ENCODE measurements at places on chromosomes 11 and 22.

GRCh38 chr11:113876074-113876797 lies 864 bp upstream of the USP28 start:
- peak; percentile 19 for DNase-seq

GRCh38 chr22:46336119-46337078 lies 885 bp downstream of the TRMU start:
- no peak for DNase-seq

GRCh38 chr11:34827228-34827627 lies 89.0 kb downstream of the APIP start:
- DNase-seq: no peak

DNA sequence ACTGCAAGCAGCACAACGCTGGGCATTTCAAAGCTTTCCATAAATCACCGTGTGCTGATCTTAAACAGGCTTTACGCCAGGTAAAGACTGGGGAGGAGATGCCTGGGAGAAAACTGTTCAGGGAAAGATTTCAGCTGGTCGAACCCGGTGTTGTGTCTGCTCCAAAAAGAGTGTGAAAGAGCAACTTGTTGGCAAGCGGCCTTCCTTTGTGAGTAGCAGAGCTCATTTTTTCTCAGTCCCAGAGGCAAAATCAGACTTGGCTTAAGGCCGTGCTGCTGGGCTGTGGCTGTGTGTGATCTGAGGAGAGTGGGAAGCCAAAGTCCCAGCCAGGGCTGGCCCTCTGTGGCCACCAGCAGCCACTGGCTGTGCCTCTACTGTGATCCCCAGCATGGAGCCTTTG lies 75.7 kb upstream of the E2F8 start:
- DNase-seq: peak; percentile 60

GRCh38 chr22:31737932-31738331 lies 12.0 kb downstream of the PRR14L start:
- no peak for DNase-seq

DNA sequence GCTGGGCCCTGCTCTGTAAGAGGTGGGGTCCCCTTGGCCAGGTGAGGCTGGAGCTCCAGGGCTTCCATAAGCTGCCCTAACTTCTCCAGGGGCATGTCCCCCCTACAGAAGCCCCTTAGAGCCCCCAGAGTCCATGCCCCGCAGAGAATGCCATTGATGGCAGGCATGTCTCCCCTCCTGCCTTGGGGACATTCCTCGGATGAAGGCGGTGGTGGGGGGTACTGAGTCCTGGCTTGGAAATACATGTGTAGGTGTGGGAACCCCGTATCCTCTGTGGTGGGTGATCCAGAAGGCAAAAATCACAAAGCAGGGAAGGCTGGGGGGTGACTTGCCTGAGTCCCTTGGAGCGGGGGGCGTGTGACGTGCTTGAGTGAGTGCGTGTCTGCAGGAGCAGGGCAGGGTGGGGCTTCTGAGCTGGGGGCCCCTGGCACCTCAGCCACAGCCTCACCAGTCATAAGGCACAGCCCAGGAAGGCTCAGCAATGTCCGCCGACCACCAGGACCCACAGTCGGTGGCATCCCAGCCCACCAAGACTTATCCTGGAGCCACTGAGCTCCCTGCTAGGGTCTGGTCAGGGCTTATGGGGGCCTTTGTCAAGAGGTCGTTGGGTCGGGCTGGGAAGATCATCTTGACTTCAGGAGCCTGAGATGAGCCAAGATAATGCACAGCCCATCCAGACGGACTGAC lies 69.8 kb upstream of the KCNQ1OT1 start:
- DNase-seq: no peak

DNA sequence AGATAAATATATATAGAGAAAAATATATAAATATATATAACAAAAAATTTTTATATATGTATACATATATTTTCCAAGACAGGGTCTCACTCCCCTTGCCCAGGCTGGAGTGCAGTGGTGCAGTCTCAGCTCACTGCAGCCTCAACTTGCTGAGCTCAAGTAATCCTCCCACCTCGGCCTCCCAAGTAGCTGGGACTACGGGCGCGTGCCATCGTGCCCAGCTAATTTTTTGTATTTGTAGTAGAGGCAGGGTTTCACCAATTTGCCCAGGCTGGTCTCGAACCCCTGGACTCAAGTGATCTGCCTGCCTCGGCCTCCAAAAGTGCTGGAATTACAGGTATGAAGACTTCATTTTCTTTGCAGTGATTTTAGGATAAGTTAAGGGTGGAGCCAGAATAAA lies 38.9 kb upstream of the SEPTIN5 start:
- DNase-seq: no peak

GRCh38 chr22:39652990-39653786 lies 82.6 kb downstream of the CACNA1I start:
- no peak for DNase-seq

- DNase-seq: no peak
Measured at GRCh38 chr11:77558380-77558779, 31.4 kb upstream of the AQP11 start.

DNA sequence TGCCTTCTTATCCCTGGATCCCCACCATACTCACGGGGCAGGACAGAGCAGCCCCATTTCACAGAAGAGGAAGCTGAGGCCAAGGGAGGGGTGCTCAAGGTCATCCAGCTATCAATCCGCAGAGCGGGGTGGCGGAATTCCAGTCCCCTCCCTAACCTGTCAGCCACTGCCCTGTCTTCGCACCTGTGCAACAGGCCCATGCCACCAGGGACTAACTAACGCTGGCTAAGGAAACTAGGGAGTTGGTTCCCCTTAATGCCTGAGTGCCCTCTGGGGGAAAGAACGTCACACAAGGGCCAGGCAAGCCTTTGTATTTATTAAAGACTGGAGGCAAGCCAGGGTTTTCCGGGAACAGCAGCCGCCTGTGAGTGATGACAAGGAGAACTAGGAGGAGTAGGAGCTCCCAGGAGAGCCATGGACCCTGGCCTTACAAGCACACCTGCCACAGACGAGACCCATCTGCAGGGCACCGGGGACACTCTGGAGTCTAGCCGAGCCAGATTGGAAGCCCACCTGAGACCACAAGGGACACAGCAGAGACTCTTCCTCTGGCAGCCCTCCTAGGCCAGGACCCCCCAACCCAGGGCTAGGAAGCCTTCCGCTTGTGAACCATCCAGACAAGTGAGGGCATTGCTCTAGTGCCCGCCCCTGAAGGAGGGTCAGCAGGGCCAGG lies 64.4 kb downstream of the MYH9 start:
- DNase-seq: peak; percentile 63

GRCh38 chr11:70210530-70210929 lies 7.4 kb downstream of the FADD start:
- no peak for DNase-seq

DNA sequence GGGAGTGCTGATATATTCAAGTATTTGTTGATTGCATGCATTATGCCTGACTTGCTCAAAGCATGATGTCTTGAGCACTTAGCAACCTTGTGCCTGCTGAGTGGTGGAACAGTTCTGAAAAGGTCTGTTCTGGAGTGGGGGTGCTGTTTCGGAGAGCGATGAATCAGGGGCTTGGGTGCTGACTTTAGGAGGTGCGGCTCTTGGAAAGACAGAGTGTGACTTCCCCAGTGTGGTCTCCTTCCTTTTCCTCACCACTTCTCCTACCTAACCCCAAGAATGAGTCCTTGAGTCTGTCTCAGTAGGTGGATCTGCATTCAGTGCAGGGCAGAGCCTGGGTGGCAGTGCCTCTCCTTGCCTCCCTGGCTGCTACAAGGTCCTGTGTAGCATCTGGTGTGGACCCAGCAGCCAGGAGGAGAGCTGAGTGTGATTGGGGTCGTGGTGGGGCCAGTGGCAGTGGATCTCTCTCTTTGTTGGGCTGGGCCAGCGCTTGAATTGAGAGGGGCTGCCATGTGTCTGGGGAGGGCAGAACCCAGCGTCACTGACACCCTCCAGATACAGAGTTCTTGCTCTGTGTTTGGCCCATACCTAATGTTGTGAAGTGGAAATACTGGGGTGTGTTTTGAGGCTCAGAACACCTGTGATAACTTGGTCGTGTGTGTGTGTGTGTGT lies 35.9 kb downstream of the ST3GAL4 start:
- DNase-seq: no peak

- DNase-seq: no peak
Measured at GRCh38 chr11:110077831-110078325, 15.3 kb upstream of the ZC3H12C start.

DNA sequence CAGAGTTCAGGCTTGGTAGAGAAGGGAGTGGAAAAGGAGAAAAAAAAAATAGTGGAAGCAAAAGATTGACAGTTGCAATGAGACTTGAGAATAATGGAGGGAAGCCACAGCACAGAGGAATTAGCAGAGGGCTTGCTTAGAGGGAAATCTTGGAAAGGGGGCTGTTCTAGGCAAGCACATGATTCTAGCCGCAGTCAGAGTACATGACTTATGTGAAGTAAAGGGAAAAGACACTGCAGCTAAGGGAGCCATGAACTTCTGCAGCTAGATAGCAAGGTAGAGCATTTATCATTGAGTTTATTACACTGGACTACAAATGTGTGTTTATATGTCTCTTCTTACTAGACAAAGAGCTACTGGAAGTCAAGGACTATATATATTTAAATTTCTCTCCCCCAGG lies 144.0 kb upstream of the OPCML start:
- no peak for DNase-seq

DNA sequence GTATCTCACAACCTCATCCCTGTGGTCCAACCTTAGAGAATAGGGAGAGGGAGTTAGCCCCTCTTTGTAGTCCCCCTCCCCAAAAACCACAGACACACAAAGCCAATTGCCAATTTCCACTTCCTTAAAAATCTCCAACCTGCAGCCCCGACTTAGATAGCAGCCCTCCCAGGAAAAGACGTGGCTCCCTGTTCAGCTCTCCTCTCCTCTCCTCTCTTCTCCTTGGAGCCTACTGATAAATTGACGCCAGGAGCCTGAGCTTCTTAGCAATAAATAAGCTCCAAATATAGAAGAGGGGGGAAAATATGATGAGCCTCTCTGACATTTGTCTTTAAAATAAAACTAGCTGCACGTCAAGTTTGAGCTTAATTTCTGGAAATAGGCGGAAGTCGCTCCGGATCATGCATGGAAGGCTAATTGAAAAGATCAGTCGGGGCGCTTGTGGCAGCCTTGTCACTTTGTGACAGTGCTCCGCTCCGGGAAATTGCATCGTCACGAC lies 7.3 kb downstream of the PAX6 start:
- DNase-seq: peak; percentile 8

DNA sequence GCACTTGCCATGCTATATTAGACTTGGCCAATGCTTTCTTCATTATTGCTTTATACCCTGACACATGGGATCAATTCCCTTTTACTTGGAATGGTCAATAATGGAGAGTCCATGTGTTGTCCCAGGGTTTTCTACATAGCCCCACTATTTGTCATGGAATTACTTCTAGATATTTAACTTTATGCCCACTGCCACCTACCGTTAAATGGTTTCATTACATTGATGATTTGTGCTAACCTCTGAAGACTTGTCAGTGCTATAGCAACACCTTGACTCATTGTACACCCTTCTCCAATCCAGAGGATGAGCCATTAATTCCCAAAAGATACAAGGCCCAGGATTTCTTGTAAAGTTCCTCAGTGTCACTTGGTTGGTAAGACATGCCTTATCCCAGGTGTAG lies 31.4 kb upstream of the SLC22A25 start:
- DNase-seq: no peak

- DNase-seq: no peak
Measured at GRCh38 chr11:120655589-120655988, 144.0 kb downstream of the GRIK4 start.

GRCh38 chr11:87575088-87575487 lies 537.4 kb downstream of the TMEM135 start:
- no peak for DNase-seq

DNA sequence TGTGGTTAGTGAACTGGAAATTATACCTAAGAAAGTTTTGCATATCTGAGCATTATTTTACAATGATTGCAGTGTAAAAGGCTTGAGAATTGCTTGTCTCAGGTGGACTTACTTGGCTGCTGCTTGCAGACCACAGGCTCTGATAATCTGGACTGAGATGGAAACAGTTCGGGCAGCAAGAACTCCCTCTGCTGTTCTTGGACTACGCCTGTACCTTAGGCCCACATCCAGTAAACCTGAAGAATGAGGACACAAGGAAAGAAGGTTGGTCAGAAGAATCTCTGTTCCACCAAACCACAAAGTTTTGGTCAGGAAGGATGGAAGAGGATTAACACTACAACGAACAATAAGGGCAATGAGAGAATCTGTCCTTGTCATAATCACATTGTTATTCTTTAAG lies 80.1 kb downstream of the C2CD3 start:
- no peak for DNase-seq

- no peak for DNase-seq
Measured at GRCh38 chr11:126101930-126102283, 39.2 kb upstream of the CDON start.

DNA sequence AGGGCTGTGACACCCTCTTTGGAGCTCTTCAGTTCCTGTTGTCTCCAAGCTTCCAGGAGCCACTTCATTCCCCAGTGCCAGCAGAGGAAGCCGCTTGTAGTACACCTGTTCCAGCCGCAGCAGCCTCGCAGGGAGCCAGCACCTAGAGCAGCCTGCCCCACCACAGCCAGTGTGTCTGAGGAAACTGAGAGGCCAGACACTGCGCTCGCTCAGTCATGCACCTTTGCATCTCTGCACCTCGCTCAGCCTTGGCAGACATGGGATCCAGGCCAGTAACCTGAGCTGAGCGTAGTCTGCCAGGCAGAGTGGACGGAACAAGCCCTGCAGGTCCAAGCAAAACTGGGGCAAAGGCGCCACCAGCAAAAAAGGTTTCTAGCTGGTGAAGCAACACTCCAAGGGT lies 1072.1 kb downstream of the JRKL start:
- no peak for DNase-seq

DNA sequence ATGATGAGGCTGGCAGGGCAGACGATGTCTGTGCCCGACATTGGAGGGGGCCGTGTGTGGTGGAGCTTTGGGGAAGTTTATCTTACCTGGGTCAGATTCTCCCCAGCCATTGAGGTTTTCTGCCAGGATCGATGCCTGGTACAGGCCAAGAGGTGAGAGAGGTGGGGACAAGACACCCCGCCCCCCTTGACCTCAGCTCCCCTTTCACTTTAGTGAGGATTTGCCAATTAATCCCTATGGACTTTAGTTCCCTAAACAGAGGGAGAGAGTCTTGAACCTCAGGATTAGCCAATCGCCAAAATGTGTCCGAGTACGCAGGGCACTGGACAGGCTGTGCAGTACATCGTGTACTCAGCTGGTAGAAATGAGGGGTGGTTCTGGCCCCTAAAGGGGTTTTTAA lies 541 bp downstream of the HORMAD2 start:
- DNase-seq: no peak

GRCh38 chr11:21631991-21632390 lies 560.9 kb upstream of the ANO5 start:
- DNase-seq: peak; percentile 20

DNA sequence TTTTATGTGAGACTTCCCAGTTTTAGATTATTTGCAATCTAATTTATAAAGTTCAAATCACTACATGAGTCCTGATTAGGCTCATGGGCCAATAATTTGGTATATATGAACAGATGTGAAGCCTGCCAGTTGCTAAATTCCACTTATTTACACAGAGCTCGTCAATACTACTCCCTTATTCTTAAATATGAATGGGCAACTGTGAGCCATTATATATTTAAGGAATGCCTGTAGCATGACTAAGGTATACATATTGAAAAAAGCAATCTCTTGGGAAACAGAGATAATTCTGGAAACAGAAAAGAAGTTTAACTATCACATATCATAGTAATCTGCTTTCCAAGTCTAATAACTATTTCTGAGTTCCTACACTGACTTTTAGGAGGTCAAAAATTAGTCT lies 27.0 kb downstream of the RBMXL2 start:
- no peak for DNase-seq

GRCh38 chr22:40878922-40879321 lies 17.0 kb upstream of the DNAJB7 start:
- no peak for DNase-seq

- DNase-seq: no peak
Measured at GRCh38 chr11:85803920-85804319, 7.0 kb downstream of the SYTL2 start.

Data from femur (tissue), 1 donor.